Mesenteric fat pad (tissue), 1 donor: ENCODE measurements at places on chromosomes 7 and 10.

DNA sequence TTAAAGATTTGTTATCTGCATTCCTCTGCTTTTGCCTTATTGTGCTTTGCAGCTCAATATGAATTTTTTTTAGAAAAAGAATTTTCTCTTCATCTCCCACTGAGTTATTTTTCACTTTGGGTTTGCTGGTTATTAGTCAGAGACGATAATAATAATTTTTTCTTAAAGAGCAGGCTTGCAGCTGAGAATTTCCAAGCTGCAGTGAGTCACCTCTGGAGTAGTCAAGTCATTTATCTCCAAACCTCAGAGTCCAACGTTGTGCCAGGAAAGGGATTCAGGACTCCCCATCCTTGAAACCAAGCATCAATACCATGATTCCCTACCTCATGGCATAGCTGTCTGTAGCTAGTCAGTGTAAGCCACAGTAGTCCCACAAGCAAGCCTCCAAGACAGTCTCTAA lies 15.2 kb upstream of the EGR2 start:
- DNase-seq: no peak

DNA sequence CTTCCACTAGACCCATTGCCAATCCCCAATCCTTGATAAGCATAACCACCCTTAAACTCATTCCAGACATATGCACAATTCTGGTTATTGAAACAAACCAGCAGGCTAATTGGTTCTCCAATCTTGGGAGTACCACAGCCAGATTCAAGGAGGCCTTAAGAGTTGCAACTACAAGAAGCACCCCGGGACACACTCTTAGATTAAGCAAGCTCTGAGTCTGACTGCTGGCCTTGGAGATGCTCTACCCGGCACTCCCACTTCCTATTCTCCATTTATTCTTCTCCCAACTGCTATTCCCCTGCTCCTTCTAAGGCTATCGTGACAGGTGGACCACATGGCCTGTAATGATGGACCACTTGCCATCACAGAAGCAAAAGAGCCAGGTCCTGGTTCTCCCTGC lies 40.3 kb downstream of the CYTH3 start:
- DNase-seq: no peak

GRCh38 chr10:117596706-117597105 lies 54.2 kb downstream of the EMX2 start:
- DNase-seq: no peak

- DNase-seq: peak; percentile 89
Measured at GRCh38 chr10:79382491-79382941, 35.2 kb downstream of the PPIF start.

- DNase-seq: no peak
Measured at GRCh38 chr10:32207544-32207943, 139.4 kb downstream of the EPC1 start.

DNA sequence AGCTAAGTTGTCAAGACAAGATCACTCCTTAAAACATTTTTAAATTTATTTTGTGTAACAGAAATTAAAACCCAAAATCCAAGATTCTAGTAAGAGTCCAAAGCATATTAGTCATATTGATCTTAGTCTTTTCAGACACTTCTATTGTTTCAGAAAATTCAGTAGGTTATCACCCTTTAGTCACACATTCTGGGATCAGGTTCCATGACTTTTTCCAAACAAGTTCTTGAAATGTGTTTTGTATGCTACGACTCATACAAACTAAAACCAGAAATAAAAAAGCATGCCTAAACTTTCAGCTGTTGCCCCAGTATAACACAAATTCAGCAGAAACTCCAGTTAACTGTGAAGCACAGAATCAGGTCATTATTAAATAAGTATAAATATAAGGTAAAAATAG lies 10.7 kb downstream of the SEMA3D start:
- DNase-seq: no peak

DNA sequence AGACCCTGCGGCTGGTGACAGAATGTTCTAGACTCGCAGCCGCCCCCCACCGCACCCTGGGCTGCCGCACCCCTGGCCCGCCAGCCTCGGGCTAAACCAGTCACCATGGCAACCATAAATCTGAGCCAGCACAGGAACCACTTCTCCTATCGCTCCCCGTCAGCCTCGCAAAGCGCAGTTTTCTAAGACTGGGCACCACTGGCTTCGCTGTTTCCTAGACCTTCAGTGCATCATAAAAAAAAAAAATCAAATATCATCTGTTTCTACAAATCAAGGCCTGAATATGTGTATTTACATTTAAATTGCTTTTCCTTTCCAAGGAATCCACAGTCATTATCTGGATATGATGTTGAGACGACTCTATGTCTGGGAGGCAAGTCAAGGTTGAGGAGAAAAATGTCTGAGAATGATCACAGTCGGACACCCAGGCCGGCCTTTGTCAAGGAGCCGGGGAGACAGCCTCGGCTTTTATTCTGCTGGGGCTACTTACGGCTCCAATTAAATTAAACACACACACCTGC lies 99.9 kb downstream of the PTPRN2 start:
- DNase-seq: no peak

GRCh38 chr10:22640359-22640758 lies 74.0 kb downstream of the PIP4K2A start:
- no peak for DNase-seq

DNA sequence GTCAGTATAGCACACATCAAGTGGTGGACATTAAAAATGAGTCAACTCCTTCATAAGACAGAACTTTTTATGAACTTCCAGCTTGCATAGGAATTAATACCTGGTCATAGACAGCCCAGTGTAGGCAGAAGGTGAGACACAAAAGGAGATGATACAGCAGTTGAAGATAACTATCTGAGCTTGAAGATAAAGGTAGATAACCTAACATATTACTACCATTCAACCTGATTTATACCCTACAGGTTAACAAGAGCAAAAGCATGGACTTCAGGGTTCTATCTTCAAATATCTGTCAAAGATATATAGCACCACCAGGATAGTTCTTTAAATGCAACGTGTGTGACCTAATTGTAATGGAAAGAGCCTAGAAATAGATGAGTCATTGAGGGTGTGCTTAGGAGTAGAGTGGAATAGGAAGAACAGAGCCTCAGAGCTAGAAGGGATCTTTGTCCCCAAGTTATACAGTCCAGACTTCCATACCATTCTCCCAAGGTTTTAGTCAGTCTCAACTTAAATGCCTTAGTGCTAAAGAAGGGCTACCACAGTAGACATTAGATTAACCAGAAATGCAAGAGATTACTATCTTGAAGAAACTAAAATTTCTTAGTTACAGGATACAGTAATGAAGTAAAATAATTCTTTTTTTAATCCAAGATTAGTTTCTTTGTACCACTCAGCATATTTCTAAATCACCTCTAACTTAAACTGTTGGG lies 9.2 kb downstream of the ZNF800 start:
- DNase-seq: no peak

DNA sequence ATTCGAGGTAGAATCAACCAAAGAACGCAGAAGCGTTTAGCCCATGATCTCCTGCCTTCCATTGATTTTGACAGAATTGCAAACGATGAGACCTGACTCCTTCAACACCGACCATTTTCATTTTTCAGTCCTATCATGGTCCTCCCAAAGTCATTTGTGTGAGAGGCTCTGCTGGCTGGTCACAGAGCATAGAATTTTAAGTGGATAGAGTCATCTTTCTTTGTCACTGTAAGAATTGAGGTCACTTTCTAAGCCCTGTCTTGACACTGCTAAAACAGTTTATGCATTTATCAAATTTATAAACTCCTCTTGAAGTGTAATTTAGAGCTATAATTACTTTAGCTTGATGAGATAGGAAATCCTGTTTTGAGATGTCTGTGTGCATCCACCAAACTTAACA lies 72.0 kb downstream of the UBE3C start:
- no peak for DNase-seq

- DNase-seq: no peak
Measured at GRCh38 chr10:36602374-36602773, 523.0 kb upstream of the ANKRD30A start.

DNA sequence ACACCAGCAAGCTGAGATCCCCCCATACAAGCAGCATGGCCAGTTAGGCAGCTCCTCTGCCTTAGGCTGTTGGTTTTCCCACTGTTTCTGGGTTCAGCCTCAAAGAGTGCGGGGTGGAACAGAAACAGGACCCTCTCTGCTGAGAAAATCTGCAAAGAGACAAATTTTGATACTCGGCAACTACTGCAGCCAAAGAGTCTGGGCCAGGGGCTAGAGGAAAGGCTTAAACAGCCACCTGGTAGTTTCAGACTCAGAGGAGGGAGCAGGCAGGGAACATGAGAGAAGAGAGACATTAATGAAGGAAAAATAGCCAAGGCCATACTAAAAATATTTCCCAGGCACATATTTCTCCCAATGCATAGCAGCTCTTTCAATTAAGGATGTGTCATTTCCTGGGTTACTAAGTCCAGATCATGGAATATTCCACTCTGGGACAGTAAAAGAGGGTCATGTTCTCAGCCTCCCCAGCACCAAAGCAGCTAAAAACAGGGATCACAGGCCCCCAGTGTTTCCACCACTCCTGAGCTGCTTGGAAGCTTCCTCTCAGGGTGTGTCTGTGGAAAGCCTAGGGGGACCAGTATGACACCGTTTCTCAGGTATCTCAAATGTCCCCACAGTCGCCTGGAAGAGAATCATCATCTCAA lies 29.8 kb downstream of the PDLIM1 start:
- no peak for DNase-seq

- no peak for DNase-seq
Measured at GRCh38 chr7:82172017-82172416, 271.6 kb downstream of the CACNA2D1 start.

GRCh38 chr7:96430356-96430755 lies 108.5 kb upstream of the SLC25A13 start:
- no peak for DNase-seq

GRCh38 chr7:18597754-18598153 lies 102.2 kb downstream of the HDAC9 start:
- no peak for DNase-seq
